ENCODE measurements at places on chromosomes 5 and 9.

DNA sequence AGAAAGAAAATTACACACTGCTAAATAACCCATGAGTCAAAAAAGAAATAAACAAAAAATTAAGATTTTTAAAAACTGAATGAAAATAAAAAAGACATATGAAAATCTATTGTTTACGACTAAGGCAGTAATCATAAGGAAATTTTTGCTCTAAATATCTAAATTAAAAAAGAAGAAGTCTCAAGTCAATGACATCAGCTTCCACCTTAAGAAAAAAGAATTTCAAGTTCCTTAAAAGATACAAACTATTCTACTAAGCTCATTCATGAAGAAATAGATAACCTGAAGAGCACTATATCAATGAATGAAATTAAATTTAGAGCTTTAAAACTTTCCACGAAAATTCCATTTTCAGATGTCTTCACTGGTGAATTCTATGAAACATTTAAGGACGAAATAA, 15.7 kb upstream of the STARD4 start:
- DNase-seq = no peak

DNA sequence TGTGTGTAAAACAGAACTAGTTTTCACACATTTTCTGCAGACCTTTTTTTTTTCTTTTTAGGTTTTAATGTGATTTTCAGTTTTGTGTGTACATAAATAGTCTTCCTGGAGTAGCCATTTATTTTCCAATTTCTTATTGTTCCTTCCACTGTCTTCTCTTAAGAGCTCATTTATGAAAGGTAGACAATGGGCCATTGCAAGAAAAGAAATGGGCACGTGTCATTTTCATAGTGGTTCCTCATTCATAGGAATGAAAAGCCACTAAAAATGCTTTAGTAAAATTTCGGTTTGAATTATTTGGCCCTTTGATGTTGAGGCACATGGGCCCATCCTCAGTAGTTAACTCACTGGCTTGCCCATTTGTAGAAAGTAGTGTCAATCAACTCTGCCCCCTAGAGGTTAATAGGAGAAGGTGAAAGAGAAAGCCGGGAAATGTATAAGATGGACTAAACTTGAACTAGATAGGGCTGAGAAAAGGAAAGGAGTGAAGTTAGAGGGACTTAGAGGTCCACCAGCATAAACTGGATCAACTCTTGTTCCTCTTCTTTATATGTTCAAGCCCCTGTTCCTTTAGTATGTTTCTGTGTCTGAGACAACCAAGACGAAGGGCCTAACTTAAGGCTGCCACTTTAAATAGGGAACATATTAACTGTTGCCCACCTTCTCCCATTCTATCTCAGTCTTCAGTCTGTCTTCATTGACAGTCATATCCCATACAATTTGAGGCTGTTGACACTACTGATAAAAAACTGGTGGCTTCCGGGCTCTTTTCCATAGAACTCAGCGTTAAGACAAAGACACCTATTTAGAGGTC, 72.6 kb downstream of the SMARCA2 start:
- no peak for DNase-seq

GRCh38 chr5:141597814-141598213, 21.0 kb downstream of the DIAPH1 start:
- no peak for DNase-seq

GRCh38 chr9:7636838-7637467, 162.6 kb downstream of the DMAC1 start:
- DNase-seq = no peak

DNA sequence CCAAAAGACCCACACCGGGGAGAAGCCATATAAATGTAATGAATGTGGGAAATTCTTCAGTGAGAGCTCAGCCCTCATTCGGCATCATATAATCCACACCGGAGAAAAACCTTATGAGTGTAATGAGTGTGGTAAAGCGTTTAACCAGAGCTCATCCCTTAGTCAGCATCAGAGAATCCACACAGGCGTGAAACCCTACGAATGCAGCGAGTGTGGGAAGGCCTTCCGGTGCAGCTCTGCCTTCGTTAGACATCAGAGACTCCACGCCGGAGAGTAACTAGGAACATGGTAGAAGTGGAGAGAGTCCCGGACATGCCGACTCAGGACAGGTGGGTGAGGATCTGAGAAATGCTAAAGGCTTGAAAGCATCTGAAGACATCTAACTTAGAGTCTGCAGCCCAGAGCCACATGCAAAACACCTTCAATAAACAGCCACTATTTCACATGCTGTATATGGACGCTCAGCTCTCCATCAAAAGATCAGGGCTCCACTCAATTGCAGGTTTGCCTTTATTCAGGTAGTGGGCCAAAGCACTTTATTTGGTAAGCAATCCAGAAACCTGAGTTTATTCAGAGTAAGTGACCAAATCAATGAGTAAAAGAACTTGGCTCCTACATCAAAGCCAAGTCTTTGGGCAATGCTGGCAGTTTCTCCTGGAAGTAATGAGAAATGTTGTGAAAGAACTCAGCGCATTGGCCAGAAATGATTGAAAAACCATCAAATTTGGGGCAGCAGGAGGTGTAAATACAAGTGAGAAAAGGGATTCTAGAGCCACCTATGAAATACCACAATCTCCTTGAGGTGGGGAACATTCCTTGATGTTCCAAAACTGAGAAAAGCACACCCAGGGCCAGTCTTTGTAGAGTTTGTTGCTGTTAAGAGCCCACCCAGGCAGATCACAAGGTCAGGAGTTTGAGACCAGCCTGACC, 6.0 kb downstream of the RPL12 start:
- no peak for DNase-seq

- no peak for DNase-seq
Observed at GRCh38 chr5:104635227-104635626, 1072.6 kb upstream of the NUDT12 start.

Measured in activated T-helper 2 cell treated with anti-CD3 and anti-CD28 coated beads, Interferon-gamma antibody, Interleukin-2, Interleukin-4, amounts not matched to agents 10 μg/mL and 5 μg/mL and 100 μg/mL, durations not matched to agents 14 hours and 24 hours and 36 hours (primary cell).